Natural killer cell (primary cell): ENCODE measurements at places on chromosomes 1 and 21. TPM values are rescaled to one million over a fixed set of nuclear protein-coding genes. Genes with fewer than 3 reads are reported as not detected.

GRCh38 chr1:10951961-10952360, 60.5 kb upstream of the TARDBP start:
- no peak for DNase-seq

GRCh38 chr1:31027693-31028526, 37.6 kb downstream of the PUM1 start:
- DNase-seq = no peak

DNA sequence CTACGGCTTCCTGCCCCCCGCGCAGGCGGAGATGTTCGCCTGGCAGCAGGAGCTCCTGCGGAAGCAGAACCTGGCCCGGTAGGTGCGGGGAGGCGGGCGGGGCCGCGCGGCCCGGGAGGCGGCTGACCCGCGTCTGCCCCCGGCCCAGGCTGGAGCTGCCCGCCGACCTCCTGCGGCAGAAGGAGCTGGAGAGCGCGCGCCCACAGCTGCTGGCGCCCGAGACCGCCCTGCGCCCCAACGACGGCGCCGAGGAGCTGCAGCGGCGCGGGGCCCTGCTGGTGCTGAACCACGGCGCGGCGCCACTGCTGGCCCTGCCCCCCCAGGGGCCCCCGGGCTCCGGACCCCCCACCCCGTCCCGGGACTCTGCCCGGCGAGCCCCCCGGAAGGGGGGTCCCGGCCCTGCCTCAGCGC, 16.6 kb downstream of the NOC2L start:
- DNase-seq = no peak

- DNase-seq = peak; percentile 5
Measured at GRCh38 chr1:109761227-109762038, 2.3 kb downstream of the EPS8L3 start.

GRCh38 chr1:40984531-40984930, 5.0 kb downstream of the CTPS1 start:
- DNase-seq = no peak

DNA sequence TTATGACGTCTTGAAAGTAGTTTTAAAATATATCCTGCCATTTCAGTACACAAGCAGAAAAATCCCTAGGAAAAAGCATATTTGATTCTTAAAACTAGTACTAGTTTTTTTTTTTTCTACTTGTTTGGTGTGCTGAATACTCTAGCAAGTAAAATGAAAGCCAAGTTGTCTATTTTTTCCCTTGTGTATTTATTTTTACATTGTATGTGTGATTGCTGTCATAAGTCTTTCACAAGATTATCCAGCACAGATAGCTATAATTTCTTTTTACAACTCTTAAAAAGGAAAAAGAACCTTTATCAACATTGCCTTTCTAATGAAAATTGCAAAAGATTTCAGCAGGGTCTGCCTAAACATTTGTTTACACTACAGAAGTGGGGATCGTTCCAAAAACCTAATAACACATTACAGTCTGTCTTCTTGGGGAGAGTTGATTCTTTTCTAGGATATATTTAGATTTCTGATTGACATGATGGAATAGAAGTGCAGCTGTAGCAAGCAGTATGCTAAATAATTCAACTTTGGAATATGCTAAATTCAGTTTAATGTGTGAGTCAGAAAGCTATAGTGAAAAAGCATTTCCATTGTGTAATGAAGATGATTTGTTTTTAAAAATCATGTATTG, 2.5 kb downstream of the DR1 start:
- DNase-seq = no peak

DNA sequence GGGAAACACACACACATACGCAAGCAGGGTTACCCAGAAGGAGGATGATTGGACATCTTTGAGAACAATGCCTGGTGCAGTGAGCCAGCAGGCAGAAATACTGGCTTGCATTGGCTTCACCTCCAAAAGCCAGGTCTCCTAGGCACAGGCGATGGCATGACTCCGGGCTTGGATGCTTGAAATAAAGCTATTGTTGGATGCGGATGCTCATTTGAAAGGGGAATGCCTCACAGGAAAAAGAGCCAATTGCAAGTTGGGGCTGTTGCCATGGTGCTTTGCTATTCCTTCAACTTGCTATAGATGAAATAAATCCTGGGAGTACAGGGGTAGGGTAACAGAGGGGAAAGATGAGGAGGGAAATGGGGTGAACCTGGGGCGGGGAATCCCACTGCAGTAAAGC, 180.7 kb upstream of the SGIP1 start:
- DNase-seq = no peak

GRCh38 chr1:197801684-197802083, 26.4 kb upstream of the DENND1B start:
- no peak for DNase-seq

GRCh38 chr1:223242382-223242955, 99.4 kb upstream of the TLR5 start:
- no peak for DNase-seq

Gene CFHR5
- total RNA-seq = not detected

Gene CTSE
- not detected for total RNA-seq

Gene CD1B
- total RNA-seq = not detected

Gene FMO2
- not detected for total RNA-seq
